Activated T-cell treated with anti-CD3 and anti-CD28 coated beads, Interleukin-2, amount 50 U/mL, for 24 hours (primary cell): ENCODE measurements at places on chromosomes 1 and 21.

DNA sequence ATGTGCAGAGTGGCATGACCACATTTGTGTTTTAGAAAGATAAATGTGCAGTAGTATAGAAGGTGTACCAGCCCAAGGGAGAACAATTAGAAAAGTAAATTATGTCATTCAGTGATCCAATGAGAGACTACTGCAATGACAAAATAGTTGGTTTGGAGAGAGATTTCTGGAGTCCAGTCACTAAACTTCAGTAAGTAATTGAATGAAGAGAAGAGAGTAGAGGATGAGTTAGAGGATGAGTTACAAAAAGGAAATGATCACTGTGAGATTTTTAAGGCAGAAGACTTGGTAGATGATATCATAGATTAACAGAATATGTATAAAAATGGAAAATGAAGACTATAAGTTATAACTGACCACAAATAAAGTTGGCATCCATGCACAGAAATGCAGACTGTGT lies 8.4 kb downstream of the CR2 start:
- DNase-seq, result no peak

DNA sequence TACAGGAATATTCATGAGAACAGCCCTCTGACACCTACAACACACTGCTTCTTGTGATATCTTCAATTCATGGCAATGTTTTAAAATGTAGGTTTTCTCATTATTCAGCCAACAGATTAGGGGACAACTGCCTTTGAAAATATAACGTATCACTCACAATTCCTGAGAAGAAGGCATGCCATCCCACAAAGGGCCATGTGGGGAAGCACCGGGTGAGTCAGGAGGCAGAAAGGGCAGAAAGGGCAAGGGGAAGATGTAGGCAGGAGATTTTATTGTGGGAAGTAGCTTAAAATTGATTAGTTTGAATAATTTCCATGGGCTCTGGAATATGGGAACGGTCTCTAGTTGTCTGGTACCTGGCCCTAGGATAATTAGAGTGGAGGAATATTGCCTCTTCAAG lies 165.7 kb downstream of the HHIPL2 start:
- DNase-seq, result no peak

DNA sequence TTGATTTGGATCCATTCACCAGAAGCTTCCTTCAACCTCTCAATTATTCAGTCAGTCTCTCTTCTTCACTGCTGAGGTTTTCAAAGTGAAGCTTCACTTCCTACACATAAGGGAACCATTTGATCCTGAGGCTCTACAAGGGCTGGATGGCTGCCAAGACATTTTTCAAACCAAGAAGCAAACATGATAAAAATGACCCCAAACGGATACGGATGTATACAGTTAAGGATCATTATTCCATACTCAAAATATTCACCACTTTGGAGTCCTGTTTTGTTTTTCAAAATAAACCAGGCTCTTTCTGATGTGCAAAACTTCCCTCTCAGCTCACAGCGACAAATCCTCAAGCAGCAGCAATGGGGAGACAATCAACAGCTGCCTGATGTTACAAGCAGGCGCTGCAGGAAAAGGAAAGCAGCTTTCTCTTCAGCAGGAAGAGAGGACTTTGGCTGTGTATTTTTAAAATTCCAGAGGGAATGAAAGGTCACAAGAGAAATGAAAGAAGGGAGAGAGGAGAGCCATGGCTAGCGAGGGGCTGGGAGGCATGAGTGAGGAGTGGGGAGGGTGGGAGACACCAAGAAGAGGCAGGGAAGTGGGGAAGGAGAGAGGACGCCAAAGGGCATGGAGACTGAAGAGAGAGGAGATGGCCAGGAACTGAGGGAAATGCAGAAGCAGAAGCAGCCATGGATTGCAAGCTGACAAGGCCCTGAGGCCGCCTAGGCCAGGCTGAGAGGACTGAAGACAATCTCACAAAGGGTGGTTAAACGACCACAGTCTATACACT lies 145.4 kb downstream of the SLC45A1 start:
- no peak for DNase-seq

DNA sequence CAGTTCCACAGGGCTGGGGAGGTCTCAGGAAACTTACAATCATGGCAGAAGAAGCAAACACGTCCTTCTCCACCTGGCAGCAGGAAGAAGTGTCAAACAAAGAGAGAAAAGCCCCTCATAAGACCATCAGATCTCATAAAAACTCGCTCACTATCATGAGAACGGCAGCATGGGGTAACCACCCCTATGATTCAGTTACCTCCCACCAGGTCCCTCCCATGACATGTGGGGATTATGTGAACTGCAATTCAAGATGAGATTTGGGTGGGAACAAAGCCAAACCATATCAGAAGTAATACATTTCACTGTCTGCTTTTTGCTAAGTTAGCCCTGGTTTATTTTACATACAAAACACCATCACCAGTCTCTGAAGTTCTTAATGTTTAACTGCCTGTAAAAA lies 68.5 kb downstream of the RBM11 start:
- DNase-seq, result no peak

DNA sequence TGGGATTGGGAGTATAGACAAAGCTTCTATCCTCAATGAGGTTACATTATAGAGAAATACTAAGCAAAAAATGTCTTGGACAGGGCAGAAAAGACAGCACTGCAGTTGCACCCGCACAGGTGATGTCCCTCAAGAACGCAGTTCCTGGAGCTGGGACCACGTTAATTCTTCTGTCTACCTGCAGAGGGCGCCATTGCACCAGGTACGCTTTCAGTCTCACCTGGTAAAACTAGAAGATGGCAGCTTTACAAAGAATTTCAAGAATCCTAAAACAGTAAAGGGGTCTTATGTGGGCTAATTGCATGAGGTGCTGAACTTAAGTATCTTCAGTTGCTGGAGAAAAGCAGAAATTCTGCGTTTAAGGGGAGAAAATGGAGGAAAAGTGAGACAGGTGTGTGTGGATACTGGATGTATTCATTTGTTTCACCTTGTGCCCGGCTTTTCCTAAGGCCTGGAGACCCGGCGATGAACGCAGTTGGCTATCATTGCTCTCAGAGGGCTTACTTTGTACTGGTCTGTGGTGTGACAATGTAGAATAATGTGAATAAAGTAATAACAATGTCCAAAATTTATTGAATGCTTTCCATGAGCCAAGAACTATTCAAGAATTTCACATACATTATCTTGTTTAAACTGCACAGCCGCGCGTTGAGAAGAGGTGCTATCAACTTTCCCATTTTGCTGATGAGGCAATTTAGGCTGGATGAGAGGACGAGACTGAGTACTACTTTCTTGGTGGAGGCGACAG lies 276.3 kb upstream of the GREM2 start:
- DNase-seq, result no peak

- DNase-seq, result peak; percentile 99
Observed at GRCh38 chr1:28259252-28259933, at the start of gene SESN2. Gene SESN2, plus strand, starts transcription at chr1:28259518. Its CDS starts 330 bp downstream, at chr1:28259848.

- no peak for DNase-seq
Observed at GRCh38 chr1:20476265-20477038, 9.6 kb downstream of the CAMK2N1 start.

GRCh38 chr1:223323491-223324484 lies 40.2 kb downstream of the SUSD4 start:
- no peak for DNase-seq

- DNase-seq, result no peak
Observed at GRCh38 chr1:33462405-33463164, 9.9 kb upstream of the ZSCAN20 start.

- DNase-seq, result no peak
Observed at GRCh38 chr1:111563619-111564018, 56.0 kb upstream of the RAP1A start.

GRCh38 chr21:41761211-41761933 lies 5.5 kb downstream of the RIPK4 start:
- DNase-seq, result no peak

DNA sequence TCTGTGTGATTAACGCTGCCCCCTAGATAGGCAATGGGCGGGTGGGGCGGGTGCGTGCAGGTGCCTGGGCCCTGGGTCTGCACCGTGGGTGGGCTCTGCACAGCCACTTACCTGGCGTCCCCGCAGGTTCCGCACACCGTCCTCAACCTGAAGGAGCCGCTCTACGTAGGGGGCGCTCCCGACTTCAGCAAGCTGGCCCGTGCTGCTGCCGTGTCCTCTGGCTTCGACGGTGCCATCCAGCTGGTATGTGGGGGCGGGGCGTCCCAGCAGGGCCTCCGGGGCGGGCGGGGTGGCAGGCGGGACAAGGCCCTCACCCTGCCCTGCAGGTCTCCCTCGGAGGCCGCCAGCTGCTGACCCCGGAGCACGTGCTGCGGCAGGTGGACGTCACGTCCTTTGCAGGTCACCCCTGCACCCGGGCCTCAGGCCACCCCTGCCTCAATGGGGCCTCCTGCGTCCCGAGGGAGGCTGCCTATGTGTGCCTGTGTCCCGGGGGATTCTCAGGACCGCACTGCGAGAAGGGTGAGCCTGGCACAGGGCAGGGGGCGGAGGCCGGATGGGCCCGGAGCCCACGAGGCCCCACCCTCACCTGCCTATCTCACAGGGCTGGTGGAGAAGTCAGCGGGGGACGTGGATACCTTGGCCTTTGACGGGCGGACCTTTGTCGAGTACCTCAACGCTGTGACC lies 22.8 kb downstream of the RNF223 start:
- DNase-seq, result no peak
